Liver (tissue), 10 donors: ENCODE measurements at places on chromosomes 4 and X. TPM values are rescaled to one million over a fixed set of nuclear protein-coding genes. Genes with fewer than 3 reads are reported as not detected.

Gene EVC
- 10.9 TPM for total RNA-seq

Gene ADD1
- total RNA-seq, result 95.5 TPM

GRCh38 chrX:35829501-35829900 is 31.4 kb downstream of the MAGEB16 start:
- no peaks in the 10 kb centered on the region for H3K36me3 ChIP-seq
- no peak overlapping the region for H3K4me3 ChIP-seq
- DNase-seq, result no peak
- no peak overlapping the region for H3K27ac ChIP-seq

DNA sequence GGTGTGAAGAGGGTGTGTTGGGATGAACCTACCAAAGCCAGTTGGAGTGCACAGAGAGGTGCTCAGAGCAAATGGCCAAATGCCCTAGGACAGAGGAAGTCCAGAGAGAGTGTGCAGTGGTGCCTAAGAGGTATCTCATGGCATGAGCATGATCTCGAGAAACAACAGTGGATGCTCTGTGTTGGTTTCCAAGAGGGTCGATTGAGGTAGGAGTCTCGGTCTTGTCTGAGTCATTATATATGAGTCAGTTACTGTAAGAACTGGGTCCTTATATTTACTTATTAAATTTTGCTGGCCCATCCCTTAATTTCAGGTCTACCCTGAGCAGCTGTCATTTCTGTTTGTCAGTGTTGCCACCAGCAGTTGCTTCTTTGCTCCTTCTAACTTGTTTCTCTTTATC is 86.6 kb upstream of the TMEM150C start:
- H3K4me3 ChIP-seq, result no peak overlapping the region
- no peaks in the 10 kb centered on the region for H3K4me1 ChIP-seq
- no peak for DNase-seq

- H3K27ac ChIP-seq, result no peak overlapping the region
- DNase-seq, result no peak
- H3K4me1 ChIP-seq, result no peaks in the 10 kb centered on the region
- no peak overlapping the region for H3K4me3 ChIP-seq
Measured at GRCh38 chr4:185280608-185281007, 71.2 kb downstream of the SNX25 start.

- no peak overlapping the region for H3K4me3 ChIP-seq
- DNase-seq, result no peak
- no peaks in the 10 kb centered on the region for H3K27me3 ChIP-seq
- no peak overlapping the region for H3K27ac ChIP-seq
- H3K36me3 ChIP-seq, result no peaks in the 10 kb centered on the region
Measured at GRCh38 chr4:8559524-8560264, 20.5 kb upstream of the GPR78 start.

GRCh38 chr4:113406723-113407016 is 354.9 kb downstream of the CAMK2D start:
- no peak for DNase-seq
- peak overlapping the region; percentile 37 for H3K4me3 ChIP-seq
- peak overlapping the region; percentile 63 for H3K27ac ChIP-seq
- no peaks in the 10 kb centered on the region for H3K27me3 ChIP-seq
- H3K36me3 ChIP-seq, result no peaks in the 10 kb centered on the region
- peaks cover 55% of the 10 kb centered on the region for H3K4me1 ChIP-seq
